ENCODE measurements at places on chromosomes 1 and 21.

DNA sequence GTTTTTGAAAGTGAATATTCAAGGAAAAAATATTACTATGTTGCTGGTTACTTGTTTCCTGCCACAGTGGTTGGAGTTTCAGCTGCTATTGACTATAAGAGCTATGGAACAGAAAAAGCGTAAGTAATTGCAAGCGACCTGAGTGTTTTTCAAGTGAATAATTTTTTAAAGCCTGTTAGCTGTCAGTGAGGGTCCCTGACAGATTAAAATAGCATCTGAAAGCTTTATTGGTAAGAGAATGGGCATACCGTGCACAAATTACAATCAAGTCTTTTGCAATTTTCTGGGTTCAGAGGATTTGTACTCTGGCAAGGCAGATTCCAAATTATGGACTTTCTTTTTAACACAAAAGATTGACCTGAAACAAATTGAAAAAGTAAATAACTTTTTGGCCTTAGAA, 169.7 kb downstream of the ADGRL2 start:
- DNase-seq, result no peak

DNA sequence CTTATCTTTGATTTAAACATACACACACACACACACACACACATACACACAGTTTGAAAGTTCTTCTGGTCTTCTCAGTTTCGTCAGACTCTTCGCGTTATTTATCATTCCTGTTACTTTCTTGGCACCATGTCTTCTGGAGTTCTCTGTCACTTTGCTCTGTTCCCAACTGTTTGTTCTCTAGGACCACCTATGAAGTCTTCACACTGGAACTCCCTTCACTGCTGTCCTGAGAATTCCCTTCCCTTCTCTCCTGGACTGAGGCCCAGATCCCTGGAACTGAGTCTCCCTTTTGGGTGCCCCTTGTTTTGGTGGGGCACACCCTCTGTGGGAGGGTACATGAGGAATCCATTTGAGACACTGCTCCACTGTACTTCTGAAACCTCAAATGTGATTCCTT, 30.5 kb downstream of the ALG14 start:
- no peak for DNase-seq

- no peak for DNase-seq
Observed at GRCh38 chr21:17340081-17340480, 172.8 kb upstream of the CXADR start.

- DNase-seq, result no peak
Observed at GRCh38 chr21:26849428-26850115, 4.4 kb upstream of the ADAMTS1 start.

DNA sequence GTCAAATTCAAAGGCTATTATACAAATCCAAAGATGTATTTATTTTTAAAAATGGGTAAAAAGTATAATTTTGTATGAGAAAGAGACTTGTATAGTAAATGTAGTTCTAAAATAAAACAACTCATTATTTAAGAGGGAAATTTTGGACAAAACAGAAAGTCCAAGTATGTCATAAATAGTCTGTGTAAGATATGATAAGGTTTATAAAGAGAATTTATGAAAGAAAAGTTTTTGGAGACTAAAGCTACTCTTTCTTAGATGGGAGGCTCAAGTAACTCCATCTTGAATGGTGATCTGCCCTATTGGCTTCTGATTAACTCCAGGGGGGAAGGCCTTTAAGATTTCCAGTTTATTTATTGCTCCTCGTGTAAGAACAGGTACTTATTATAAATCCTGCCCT, 14.7 kb upstream of the OR2T27 start:
- DNase-seq, result no peak

- no peak for DNase-seq
Observed at GRCh38 chr1:91700771-91701471, 185.0 kb downstream of the TGFBR3 start.

DNA sequence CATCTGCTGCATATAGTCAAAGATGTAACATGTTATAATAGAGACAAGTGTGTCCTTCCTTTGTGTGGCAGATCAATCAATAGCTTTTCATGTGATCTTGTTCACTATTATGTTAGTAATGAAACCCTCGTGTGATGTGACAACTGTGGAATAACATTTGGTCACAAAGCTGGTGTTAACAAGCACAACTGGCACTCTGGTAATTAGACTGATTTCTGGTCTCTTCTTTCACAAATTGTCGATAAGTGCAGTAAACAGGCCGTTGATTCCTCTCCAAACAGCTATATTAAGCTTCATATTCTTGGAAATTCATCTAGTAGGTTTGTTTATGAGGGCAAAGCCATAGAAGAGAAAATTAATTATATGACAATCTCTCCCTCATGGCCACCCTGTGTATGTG, 616.7 kb upstream of the PTBP2 start:
- no peak for DNase-seq

DNA sequence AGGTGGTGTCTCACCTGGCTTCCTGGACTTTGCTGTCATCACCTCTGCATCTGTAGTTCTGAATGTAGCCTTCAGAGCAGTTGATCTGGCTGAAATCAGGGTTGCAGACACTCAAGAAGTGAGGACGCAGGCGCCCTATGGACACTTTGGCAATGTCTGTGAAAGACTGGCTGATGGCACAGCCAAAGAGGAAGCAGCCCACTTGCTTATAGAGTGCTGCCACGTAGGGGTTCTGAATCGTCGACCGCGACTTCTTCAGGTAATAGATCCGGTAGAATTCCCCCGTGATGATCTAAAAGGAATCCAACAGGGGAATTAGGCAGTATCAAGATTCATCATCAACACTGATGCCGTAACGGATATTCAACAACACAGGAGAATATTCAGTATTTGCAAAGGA, 55.1 kb downstream of the PLPP3 start:
- no peak for DNase-seq

GRCh38 chr1:151367658-151368392, 4.7 kb downstream of the SELENBP1 start:
- no peak for DNase-seq

DNA sequence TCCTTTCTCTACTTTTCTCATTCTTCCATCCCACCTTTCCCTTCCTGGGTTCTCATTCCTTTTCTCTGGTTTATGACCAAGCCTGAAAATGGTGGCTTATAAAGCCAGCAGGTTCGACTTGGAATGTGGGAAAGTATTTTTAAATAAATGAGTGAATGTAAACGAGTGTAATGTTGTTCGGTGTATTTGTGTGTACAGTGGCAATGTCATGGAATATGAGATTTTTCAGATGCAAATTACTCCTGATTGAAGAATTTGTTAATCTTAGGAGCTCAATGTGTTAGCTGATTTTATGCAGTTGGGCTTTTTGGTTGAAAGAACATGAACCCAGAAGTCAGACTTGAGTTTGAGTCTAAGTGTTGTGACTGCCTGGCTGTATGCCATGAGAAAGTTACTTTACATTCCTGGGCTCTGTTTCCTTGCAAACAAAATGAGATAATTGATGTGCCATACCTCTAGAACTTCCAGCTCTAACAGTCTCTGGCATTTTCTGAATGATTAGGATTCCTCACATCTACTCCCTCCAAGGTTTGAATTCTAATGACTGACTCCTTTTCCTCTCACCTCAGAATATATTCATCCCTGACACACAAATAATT, 6.6 kb downstream of the SGIP1 start:
- no peak for DNase-seq

DNA sequence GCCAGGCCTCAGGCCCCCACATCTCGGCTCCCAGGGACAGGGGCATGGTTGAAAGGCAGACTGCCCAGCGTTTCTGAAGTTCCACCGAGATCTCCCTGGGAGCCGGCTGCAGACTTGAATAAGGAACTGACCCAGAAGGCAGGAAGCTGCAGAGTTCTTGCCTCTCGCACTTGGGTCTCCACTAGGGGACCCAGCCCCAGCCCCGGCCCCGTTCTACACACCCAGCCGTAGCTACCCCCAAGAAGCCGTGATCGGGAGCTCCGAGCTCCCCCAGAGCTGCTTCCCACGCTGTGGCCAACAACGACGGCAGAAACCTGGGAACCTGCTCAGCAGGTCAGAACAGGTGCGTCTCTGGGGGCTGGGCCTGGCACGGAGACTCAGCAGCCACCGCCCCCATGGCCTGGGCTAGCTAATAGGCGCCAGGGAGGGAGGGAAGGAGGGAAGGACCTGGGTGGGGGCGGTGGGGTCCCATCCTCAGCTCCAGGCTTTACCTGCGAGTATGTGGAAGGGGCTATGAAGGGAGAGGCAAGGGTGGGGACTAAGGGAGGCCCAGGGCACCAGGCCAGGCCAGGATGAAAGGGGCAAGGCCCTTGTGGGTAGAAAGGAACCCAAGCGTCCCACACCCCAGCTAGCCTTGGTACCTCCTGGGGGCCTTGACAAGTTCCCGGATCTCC, at the start of gene NECTIN4:
Gene NECTIN4 (minus strand): TSS at position 308 of the 674 bp plus-strand sequence. CDS start 262 bp downstream, at position 46.
- DNase-seq, result no peak

DNA sequence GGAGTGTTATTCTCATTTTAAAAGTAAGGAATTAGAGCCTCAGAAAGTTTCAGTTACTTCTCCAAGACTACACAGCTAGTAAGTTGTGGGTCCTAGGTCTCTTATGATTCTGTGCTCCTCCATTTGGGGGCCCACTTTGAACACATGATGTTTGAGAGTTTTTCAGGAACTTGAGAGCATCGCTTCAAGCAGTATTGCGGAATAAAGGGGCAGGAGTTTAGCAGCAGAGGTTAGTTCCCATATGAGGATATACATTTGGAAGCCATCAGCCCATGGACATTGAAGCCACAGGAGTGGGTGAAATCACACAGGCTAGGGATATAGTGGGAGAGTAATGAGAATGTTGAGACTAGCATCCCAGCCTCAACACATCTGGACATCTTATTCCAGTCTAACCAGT, 143.2 kb downstream of the RASAL2 start:
- DNase-seq, result no peak

- no peak for DNase-seq
Observed at GRCh38 chr21:34933609-34934335, 115.3 kb downstream of the RUNX1 start.

GRCh38 chr21:31945141-31945540, 72.3 kb downstream of the HUNK start:
- no peak for DNase-seq

DNA sequence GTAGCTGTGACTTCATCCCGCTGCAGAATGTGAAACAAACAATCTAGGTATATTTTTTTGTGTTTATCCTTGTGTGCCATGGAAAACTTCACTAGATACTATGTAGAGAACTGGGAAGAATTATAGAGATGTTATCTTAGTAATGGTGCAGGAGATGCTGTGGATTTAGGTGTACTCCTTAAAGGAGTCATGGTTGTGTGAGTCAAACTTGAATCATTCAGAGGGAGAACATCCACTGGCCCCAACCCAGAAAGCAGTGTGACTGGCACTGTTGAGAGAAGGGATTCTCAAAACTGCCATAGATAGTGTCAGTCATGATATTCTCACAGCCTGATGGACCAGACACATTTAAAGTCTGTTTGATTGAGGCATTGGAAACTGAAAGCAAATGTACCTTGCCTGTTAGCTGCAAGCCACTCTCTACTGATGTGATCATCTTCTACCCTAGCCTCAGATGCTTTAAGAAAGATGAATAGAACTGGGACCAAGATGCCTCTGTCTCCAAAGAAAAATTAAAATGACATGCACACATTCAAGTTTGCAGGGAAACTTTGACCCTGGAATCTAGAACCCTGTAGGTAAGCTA, 754.6 kb downstream of the MRPL39 start:
- no peak for DNase-seq

- no peak for DNase-seq
Observed at GRCh38 chr1:231353086-231353485, 15.0 kb downstream of the SPRTN start.

DNA sequence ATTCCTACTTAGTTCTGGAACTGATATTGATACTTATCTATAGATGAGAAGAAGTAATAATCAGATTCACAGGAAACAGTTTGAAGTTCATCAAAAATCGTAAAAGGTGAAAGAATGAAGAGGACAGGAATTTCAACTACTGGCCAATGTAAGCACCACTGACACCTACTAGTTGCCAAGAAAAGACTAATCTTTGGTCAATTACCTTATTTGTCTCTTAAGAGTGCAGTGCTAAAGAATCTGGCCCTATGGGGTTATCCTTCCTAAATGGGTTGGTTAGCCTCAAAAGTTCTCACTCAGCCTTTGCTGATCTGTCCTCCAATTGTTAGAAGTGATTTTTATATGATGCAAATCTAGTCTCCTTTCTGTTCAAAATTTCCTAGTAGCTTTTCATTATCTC, 29.5 kb downstream of the ADSS2 start:
- DNase-seq, result no peak

DNA sequence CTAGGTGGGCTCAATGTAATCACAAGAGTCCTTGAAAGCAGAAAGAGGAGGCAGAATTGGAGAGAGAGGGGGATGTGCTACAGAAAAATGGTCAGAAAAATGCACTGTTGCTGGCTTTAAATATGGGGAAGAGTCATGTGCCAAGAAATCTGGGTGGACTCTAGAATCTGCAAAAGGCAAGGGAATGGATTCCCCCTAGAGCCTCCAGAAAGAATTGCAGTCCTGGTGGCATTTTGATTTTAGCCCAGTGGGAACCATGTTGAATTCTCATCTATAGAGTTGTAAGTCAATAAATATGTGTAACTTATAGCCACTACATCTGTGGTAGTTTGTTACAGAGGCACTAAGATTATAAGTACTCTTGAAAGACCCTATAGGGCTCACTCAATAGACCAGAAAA, 210.3 kb downstream of the ASTN1 start:
- DNase-seq, result no peak

Measured in D721Med (cell line).